Activated T-helper 1 cell treated with anti-CD3 and anti-CD28 coated beads, Interleukin-12 subunit alpha, Interleukin-12 subunit beta, Interleukin-2, Interleukin-4 antibody, amounts not matched to agents 30 ng/mL and 10 ng/mL and 1 ng/mL, durations not matched to agents 14 hours and 24 hours and 36 hours (primary cell): ENCODE measurements at places on chromosomes 16 and 17.

- DNase-seq: no peak
Observed at GRCh38 chr17:16923097-16923903, 48.6 kb downstream of the TNFRSF13B start.

GRCh38 chr17:7363311-7363710 is 8.4 kb downstream of the TMEM95 start:
- no peak for DNase-seq

DNA sequence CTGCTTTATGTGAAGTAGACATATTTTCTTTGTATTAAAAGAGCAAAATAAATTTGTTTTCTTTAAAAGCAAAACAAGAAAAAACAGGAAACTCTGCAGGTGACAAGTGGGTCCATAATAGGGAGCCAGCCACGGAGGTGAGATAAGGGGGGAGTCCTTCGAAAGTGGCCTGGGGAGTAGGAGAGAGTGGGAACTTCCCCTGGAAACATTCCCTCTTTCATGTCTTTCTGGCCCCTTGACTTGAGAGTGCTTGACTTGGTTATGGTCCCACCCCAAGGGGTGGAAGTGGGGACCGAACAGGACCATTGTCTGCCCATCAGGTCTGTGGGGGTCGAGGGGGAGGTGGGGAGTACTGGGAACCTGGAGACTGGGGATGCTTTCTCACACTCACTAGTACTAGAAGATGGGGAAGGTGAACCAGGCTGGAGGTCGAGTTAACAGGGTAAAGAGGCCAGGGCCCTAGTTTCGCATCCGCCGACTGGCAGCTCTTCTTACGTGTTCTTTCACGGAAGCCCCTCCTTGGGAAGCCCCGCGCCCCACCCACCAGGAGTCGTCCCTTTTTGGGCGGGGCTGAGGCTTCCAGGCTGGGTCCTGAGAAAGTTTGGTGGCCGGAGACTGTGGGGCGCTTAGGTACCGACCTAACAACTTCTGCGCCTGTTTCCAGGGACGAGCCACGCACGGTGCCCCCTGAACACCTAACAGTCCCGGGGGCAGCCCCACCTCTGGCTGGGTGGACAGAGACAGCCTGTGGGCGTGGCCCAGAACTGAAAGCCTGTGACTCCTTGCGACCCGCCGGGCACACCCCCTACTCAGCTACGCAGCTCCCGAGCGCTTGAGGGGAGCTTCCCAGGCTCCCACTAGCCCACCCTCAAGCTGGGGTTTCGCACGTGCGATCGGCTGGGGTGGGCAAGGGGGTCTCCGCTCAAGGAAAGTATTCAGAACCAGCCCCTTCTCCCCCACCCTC is 790 bp downstream of the TRADD start:
- peak; percentile 90 for DNase-seq

GRCh38 chr16:1681032-1681431 is 3.0 kb downstream of the JPT2 start:
- no peak for DNase-seq

- no peak for DNase-seq
Observed at GRCh38 chr16:49183911-49184310, 97.7 kb downstream of the CBLN1 start.

- DNase-seq: no peak
Observed at GRCh38 chr17:17034496-17035075, 7.7 kb upstream of the MPRIP start.

- DNase-seq: no peak
Observed at GRCh38 chr16:56450275-56450985, 702 bp downstream of the NUDT21 start.

GRCh38 chr16:33877-34647 is 19.3 kb downstream of the POLR3K start:
- DNase-seq: no peak

- no peak for DNase-seq
Observed at GRCh38 chr16:49993579-49993978, 31.4 kb upstream of the CNEP1R1 start.

DNA sequence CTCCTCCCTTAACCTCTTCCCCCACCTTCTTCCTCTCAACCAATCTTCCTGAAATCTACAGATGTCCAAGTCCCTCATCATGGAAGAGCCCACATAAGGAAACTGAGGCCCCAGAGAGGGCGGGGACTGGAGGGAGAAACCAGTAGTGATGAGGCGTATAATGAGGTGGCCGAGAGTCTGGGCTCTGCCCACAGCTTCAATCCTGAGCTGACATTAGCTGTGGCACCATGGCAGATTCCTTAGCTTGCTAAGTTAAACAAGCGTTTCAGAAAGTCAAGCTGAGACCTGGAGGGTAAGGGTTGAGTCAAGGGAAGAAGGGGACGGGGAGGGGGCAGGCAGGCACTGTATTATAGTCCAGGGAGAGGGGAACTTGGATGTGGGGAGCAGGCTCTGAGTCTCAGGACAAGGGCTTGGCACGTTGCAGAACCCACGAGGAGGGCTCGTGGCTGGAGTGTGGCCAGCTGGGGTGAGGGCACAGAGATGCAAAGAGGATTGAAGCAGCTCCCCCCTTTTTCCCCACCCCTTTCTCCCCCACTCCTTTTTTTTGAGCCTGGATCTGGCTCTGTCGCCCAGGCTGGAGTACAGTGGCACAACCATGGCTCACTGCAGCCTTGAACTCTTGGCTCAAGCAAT is 13.3 kb downstream of the ARHGAP23 start:
- no peak for DNase-seq
